DMS79 treated with DMSO at 0.1 percent for 48 hours (cell line): ENCODE measurements at places on chromosomes 7 and 10.

- DNase-seq = no peak
Observed at GRCh38 chr7:79789584-79790345, 336.3 kb upstream of the MAGI2 start.

GRCh38 chr7:33040803-33041516 is 21.6 kb downstream of the NT5C3A start:
- no peak for DNase-seq

DNA sequence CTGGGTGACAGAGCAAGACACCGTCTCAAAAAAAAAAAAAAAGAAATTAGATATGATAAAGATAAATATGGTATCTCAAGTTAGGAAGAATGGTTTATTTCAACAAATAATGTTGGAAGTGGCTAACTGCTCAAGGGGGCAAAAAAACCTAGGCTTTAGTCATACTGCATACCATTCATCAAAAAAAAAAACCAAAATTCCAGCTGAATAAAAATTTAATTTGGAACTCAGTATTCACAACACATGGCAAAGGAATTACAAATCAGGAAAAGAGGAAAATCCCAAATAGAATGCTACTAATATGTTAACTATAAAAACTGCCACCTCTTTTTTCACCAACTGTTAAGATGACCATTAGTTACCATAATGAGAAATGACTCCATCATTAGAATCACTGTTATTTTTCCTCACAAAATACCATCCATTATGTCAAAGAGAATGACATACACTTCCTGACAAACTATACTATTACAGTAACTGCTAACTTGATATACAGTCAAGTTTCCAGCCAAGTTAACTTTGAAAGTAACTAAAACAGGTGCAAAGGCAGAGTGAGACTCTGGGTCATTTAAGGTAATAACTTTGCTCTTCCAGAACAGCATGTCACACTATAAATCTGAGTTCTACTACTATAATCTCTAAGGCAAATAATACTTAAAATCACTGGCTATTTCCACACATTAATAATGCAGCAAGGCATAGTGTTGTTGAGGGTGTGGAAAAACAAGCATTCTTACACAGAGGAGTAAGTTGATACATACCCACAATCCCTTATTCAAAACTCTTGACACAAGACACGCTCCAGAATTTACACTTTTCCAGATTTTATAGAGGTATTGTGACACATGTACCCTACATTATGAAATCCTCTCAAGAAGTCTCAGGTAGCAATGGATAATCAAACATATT is 10.2 kb downstream of the KBTBD2 start:
- no peak for DNase-seq

- no peak for DNase-seq
Observed at GRCh38 chr7:129848436-129848835, 104.3 kb downstream of the UBE2H start.

- DNase-seq = no peak
Observed at GRCh38 chr7:154532771-154533170, 470.2 kb downstream of the PAXIP1 start.

GRCh38 chr7:25750744-25751508 is 401.1 kb upstream of the NFE2L3 start:
- DNase-seq = peak; percentile 75

GRCh38 chr10:120478386-120478785 is 21.4 kb downstream of the PLPP4 start:
- DNase-seq = no peak

- no peak for DNase-seq
Observed at GRCh38 chr7:1455241-1455939, 3.9 kb downstream of the MICALL2 start.

GRCh38 chr10:117341061-117341460 is 34.2 kb downstream of the PDZD8 start:
- DNase-seq = no peak

- DNase-seq = no peak
Observed at GRCh38 chr7:140333223-140333622, 65.1 kb downstream of the SLC37A3 start.

DNA sequence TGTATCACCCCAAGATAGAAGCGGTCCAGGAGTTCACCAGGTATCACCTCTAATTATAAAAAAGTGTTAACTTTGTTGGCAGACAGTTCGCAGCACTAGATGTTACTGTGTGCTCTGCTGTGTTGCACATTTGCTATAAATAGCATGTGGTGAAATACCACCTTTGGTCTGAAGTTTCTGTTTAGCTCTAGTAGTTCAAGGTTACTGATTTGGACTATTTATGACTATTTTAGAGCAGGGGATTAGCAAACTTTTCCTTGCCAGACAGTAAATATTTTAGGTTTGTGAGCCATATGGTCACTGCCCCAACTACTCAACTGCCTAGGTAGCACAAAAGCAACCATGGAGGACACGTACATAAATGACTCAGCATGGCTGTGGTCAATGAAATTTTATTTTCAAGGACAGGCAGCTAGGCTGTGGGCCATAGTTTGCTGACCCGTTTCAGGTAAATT is 16.5 kb downstream of the DENND10 start:
- DNase-seq = no peak

DNA sequence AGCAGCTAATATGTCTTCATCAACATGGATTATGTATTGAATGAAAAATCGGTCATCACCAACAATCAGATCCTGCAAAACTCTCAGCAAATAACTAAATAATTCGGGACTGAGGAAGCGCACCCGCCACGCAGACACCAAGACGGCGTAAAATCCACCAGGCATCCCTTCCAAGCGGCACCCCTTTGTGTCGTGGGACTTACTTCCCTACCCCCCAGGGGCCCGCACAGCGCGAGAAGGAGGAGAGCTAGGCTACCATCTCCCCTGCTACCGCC is 721 bp downstream of the ARL3 start:
- no peak for DNase-seq

DNA sequence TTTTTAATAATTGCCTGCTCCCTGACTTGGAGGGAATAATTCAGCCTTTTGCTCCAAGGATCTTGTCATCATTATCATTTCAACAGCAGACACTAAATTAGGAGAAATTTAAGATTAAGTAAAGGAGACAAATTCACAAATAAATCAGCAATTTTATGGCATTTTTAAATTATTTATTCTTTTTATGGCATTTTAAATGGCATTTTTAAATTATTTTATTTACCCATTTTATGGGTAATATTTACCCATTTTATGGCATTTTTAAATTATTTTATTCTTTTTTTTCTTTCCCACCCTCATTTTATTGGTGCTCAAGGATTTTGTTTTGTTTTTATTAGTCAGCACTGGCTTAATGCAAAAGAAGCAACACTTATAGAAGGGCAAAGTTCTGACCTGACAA is 1201.0 kb upstream of the SORCS1 start:
- no peak for DNase-seq

GRCh38 chr10:30873411-30873810 is 158.3 kb downstream of the ZNF438 start:
- no peak for DNase-seq

DNA sequence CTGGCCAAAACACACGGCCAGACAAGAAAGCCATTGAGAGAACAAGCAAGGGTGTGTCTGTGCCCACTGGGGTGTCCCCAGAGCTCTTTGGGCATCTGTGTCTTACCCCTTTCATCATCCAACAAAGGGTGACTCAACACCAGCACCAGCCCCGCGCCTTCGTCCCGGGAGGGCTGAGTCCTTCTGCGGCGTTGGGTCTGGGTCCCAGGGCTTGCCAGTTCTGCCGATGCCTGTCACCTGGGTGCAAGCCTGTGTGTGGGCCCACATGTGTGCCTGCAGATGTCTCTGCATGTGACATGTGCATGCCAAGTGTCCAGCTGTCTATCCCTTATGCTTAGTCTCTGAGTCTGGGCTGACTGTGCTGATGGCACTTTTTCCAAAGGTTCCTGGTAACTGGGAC is 24.4 kb upstream of the ELN start:
- DNase-seq = no peak

- DNase-seq = no peak
Observed at GRCh38 chr10:126011995-126012394, 115.6 kb downstream of the FANK1 start.

GRCh38 chr7:39336442-39336841 is 229.8 kb upstream of the YAE1 start:
- no peak for DNase-seq

GRCh38 chr7:50142425-50143017 is 49.5 kb upstream of the ZPBP start:
- peak; percentile 52 for DNase-seq

- DNase-seq = no peak
Observed at GRCh38 chr10:125034675-125035074, 92.8 kb downstream of the ZRANB1 start.
